Activated naive CD4-positive, alpha-beta T cell treated with anti-CD3 and anti-CD28 coated beads, Interleukin-2, amount 10 ng/mL, durations not matched to agents 7 days and 5 days (primary cell): ENCODE measurements at places on chromosomes 4 and X.

- DNase-seq = no peak
Measured at GRCh38 chrX:14777525-14777924, 95.3 kb downstream of the FANCB start.

DNA sequence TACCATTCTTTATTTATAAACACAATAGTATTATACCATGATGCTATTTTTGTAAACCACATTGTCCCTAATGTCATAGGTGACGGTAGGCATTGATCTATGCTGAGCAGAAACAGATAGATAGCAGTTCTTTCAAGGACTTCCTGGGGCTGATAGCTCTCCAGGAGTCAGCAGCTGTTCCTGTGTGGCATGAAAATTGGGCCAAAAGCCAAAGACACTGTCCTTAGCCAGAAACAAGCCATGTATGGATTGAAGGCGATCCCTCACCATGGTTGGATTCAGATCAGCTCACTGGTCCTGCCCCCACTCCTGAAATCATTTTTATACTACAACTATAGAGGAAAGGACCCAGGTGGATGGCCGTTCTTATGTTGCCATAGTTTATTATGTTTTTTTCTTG is 53.6 kb downstream of the DDX60 start:
- no peak for DNase-seq

DNA sequence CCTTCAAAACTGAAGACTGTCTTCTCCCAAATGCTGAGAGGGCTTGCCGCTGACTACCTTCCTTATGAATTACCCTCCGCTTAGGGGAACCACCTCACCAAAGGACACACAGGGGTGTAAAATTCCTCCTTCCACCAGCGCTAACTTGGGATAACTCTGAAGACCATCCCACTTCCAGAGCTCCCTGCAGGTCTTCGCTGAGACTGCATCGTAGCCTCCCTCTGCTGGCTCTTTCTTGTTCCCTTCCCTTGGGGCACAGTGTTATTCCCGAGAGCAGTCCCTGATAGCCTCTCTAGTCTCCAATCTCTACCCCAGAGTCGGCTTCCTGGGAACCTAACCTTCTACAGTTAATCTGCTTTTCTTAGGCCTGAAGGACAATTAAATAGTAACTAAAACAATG is 725.5 kb upstream of the ATOH1 start:
- DNase-seq = no peak

DNA sequence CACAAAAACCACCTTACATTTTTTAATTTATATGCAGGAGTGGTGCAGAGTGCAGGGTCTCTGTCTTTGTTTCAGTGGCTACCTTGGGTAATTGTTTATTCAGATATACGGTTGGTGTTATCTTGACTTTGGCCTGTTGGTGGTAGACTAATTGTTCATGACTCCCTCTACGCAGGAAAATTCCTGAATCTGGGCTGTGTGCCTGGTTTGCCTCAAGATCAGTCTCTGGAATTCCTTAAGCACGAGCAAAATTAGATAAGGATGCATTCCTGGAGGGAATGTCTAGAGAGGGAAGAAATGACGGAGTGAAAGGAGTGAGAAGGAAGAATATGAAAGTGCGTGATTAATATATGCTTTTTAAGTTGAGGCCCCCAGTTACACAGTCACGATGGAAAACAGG is 576.9 kb upstream of the PCDH10 start:
- no peak for DNase-seq

- DNase-seq = no peak
Measured at GRCh38 chr4:78732332-78733104, 43.6 kb upstream of the BMP2K start.

DNA sequence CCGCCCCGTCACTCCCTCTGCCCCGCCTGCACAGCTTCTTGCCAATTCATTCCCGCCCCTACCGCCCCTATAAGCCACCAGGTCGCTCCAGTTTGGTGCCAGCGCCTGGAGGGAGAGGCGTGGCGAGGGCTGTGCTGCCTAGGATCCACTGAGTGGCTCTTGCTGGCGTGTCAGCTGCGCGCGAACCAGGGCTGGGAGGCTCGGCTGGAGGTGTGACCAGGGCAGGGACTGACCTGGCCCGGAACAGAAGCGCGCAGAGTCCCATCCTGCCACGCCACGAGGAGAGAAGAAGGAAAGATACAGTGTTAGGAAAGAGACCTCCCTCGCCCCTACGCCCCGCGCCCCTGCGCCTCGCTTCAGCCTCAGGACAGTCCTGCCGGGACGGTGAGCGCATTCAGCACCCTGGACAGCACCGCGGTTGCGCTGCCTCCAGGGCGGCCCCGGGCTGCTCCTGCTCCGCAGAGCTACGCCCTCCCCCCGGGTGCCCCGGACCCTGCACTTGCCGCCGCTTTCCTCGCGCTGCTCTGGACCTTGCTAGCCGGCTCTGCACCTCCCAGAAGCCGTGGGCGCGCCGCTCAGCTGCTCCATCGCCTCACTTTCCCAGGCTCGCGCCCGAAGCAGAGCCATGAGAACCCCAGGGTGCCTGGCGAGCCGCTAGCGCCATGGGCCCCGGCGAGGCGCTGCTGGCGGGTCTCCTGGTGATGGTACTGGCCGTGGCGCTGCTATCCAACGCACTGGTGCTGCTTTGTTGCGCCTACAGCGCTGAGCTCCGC is at the start of gene GPR78:
TSS of gene GPR78 (plus strand) at position 72 of the 773 bp plus-strand sequence. CDS start at position 663, 591 bp downstream.
- peak; percentile 76 for DNase-seq

GRCh38 chr4:21134994-21135393 is 434.7 kb downstream of the PACRGL start:
- DNase-seq = no peak

- no peak for DNase-seq
Measured at GRCh38 chr4:123088501-123088900, 166.1 kb upstream of the NUDT6 start.

GRCh38 chr4:86657910-86658309 is 63.8 kb downstream of the PTPN13 start:
- no peak for DNase-seq

DNA sequence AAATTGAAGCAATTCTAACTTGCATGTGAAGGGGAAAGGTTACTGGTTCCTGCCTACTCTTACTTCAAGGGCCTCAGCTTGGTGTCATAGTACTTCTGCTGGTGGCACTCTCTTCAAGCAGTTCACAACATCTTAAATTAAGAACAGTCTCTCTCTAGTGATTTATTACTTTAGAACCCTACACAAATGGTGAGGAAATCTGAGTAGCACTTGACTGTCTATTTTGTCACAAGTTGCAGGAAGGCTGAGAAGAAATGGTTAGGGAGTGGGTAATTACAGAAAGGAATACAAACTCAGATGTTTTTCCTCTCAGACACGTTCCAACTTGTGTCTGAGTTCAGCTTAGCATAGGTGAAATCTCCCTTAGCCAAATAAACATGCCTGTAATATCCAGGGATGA is 242.3 kb upstream of the GRIA3 start:
- DNase-seq = no peak

GRCh38 chr4:156138781-156139280 is 185.2 kb upstream of the CTSO start:
- no peak for DNase-seq

DNA sequence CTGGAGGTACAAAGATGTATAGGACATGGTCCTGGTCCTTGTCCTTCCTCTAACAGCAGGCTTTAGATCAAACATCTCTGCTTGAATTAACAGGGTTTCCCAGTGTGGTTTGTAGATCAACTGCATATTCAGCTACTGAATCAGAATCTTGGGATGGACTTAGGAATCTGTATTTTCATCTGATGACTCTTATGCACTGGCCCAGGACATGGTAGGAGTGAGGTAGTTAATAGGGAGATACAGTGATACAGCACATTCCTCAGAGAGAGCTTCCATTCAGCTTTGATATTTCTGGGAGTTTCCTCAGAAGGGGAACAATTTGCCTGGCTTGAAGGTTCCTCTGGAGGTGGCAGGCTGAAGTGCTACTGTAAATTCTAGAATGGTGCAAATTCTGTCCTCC is 203.1 kb downstream of the LARP7 start:
- no peak for DNase-seq

GRCh38 chrX:42276982-42277690 is 353.8 kb upstream of the CASK start:
- no peak for DNase-seq

DNA sequence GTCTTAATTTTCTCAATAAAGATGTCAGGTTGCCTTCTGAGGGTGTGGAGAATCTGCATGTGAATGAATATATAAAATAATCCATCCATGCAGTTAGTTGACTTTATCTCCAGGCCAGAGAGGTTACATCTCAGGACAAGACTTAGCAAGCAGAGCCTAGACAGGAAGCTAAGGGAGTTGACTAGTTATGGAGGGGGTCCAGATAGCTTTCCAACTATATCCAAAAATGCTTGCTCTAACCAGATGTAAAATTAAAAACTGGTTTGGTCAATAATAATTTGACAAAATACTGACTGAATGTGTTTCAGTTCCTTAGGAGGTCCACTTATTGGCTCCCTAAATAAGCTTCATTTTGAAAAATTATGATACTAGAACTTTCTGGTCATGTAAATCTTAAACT is 101.4 kb downstream of the PAPSS1 start:
- DNase-seq = no peak

DNA sequence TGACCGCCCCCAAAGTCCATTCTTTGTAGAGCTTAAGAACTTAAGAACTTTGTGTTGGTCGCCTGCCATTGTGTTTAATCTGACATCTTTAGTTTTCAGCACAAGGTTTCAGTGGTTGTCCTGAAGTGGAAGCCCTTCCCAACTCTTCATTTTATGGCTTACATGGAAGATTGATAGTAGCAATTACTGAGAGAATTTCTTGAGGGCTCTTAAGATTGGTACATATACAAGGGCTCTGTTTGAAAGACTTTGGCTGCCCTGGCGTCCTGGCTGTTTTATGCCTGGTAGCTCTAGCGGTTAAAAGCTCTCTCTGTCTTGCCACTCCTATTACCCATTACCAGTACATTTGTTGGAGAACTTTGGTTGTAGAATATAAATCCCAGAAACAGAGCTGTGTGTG is 75.0 kb downstream of the KDM6A start:
- no peak for DNase-seq

DNA sequence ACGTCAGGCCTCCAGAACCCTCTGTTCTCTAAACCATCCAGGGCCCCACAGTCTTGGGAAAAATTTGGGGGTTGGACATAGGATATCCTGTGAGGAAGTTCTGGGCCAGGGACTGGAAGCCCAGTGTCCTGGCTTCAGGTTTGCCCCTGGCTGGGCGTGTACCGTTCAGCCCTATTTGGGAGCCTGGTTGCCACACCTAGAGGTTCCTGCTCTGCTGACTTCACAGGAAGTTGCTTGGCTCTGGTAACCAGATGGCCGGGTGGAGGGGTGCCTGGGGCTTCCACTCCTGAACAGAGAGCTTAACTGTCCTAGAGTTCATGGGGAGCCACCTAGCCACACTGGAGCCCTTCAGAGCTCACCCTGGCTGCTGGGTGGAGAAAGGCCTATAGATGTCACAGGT is 1.1 kb downstream of the TAFAZZIN start:
- peak; percentile 64 for DNase-seq

DNA sequence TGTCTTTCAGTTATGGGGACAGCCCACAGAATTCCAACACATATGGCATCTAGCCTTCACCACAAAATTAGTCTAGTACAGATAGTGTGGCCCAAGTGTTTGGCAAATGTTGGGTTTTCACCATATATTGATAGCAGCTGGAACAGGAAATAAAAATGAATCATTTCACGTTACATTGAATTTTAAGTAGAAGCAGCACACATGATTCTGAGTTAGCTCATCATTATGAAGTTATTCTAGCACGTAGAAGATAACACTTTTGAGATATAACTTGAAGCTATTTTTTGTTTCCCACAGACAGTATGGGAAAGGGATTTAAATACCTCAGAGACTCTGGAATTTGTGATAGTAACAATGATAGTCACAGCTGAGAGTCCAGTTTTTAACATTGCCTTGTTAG is 118.7 kb downstream of the FAT4 start:
- DNase-seq = no peak

- DNase-seq = no peak
Measured at GRCh38 chr4:106201373-106201772, 114.6 kb downstream of the TBCK start.

GRCh38 chrX:3204606-3205005 is 141.8 kb downstream of the MXRA5 start:
- DNase-seq = no peak

DNA sequence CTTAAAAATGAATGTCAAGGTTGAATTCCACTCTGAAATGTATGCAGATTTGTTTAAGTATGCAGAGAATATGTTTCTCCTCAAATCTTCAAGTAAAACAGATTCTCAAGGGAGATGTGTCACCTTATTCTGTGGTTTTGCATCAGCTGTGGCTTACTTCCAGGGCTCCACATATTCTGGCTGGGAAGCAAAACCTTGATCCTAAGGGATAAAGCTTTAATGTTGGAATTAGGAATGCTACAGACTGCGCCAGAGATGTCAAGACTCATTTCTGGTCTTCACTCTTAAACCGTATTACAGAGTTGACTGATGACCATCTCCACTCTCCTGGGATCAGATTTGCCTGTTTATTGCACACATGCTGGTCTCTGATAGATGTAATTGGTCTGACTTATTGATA is 143.9 kb upstream of the DIPK2B start:
- no peak for DNase-seq

DNA sequence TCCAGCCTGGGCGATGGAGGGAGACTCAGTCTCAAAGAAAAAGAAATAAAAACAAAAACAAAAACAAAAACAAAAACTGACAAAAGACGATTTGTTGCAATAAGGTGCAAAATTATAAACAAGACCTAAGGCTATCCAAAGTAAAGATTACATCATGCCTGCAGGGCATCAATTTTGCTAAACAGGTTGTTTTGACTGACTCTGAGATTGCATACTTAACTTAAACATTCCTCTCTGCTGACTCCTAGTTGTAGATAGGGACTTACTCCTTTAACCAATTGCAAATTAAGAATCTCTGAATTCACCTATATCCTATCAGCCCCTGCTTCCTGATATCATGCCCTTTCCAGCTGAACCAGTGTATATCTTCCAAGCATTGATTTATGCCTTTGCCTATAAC is 2687.3 kb downstream of the PCDH7 start:
- no peak for DNase-seq

DNA sequence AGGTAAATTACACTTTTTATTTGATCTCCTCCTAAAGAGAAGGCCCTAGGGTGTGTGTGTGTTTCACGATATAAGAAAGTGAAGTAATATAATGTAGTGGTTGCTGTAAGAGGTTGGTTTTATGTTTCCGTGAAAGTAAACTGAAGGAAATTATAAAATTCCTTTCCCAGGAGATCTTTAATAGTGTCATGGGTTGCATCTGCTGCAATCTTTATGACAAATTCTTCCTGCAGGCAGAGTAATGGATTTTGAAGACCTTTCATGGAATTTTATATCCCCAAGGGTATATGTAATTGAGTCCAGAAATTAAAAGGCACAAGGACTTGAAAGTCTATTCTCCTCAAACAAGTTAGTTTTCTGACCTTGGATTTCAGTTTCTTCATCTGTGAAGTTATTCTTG is 538.6 kb downstream of the ANKRD50 start:
- DNase-seq = no peak
